Tibial nerve (tissue), 4 donors: ENCODE measurements at places on chromosomes 5 and 9. TPM values are rescaled to one million over a fixed set of nuclear protein-coding genes. Genes with fewer than 3 reads are reported as not detected.

The IPPK gene
- total RNA-seq, result 8.7 TPM

The FAM163B gene
- not detected for total RNA-seq

The GNA14 gene
- total RNA-seq, result 0.84 TPM

The MARCHF11 gene
- not detected for total RNA-seq

The PPP2R2B gene
- total RNA-seq, result 9.4 TPM

The FABP6 gene
- total RNA-seq, result not detected

The POC5 gene
- total RNA-seq, result 14.2 TPM

The GDA gene
- 1.0 TPM for total RNA-seq

The FAM13B gene
- 77.1 TPM for total RNA-seq

The NUTM2G gene
- total RNA-seq, result not detected

The ESM1 gene
- 0.39 TPM for total RNA-seq

The HTR4 gene
- not detected for total RNA-seq

The PCDHA7 gene
- total RNA-seq, result 1.2 TPM

The TAF11L5 gene
- not detected for total RNA-seq

The IGFBPL1 gene
- total RNA-seq, result not detected

The RNF208 gene
- total RNA-seq, result 1.1 TPM

The NANS gene
- total RNA-seq, result 35.2 TPM

The PTGS1 gene
- 6.3 TPM for total RNA-seq

The SLC45A2 gene
- total RNA-seq, result not detected

The F12 gene
- not detected for total RNA-seq

The SRD5A1 gene
- total RNA-seq, result 3.9 TPM

The LURAP1L gene
- total RNA-seq, result 12.5 TPM

The SLC46A2 gene
- 1.8 TPM for total RNA-seq

The NTRK2 gene
- 46.7 TPM for total RNA-seq

The ZNF462 gene
- 28.5 TPM for total RNA-seq

The TAF11L12 gene
- total RNA-seq, result not detected

The CENPK gene
- total RNA-seq, result 2.8 TPM

The GABBR2 gene
- 0.22 TPM for total RNA-seq

The CEMIP2 gene
- 107 TPM for total RNA-seq

The GDNF gene
- not detected for total RNA-seq

The CATSPER3 gene
- not detected for total RNA-seq

The ANKDD1B gene
- total RNA-seq, result 1.5 TPM

The DIPK1B gene
- total RNA-seq, result 5.4 TPM

The PKD2L2 gene
- not detected for total RNA-seq

The DOK3 gene
- total RNA-seq, result 11.1 TPM

The IL4 gene
- total RNA-seq, result not detected

The KIF12 gene
- total RNA-seq, result not detected

The CNTNAP3B gene
- 52.8 TPM for total RNA-seq

The PCDHB4 gene
- total RNA-seq, result 19.8 TPM

The MZB1 gene
- 2.4 TPM for total RNA-seq

The IPO11 gene
- total RNA-seq, result 31.0 TPM

The EIF4E1B gene
- not detected for total RNA-seq

The MRPL41 gene
- total RNA-seq, result 99.3 TPM

The FAM78A gene
- total RNA-seq, result 2.5 TPM
